Activated naive CD4-positive, alpha-beta T cell treated with anti-CD3 and anti-CD28 coated beads, Interleukin-2, amount 50 U/mL, for 72 hours (primary cell): ENCODE measurements at places on chromosomes 11 and 22. TPM values are rescaled to one million over a fixed set of nuclear protein-coding genes. Genes with fewer than 3 reads are reported as not detected.

- DNase-seq = no peak
Observed at GRCh38 chr22:29195964-29196666, 9.6 kb upstream of the EMID1 start.

GRCh38 chr11:8017894-8018483 is 30.9 kb downstream of the EIF3F start:
- DNase-seq = no peak

GRCh38 chr11:113906038-113906437 is 1.4 kb downstream of the HTR3B start:
- DNase-seq = no peak

DNA sequence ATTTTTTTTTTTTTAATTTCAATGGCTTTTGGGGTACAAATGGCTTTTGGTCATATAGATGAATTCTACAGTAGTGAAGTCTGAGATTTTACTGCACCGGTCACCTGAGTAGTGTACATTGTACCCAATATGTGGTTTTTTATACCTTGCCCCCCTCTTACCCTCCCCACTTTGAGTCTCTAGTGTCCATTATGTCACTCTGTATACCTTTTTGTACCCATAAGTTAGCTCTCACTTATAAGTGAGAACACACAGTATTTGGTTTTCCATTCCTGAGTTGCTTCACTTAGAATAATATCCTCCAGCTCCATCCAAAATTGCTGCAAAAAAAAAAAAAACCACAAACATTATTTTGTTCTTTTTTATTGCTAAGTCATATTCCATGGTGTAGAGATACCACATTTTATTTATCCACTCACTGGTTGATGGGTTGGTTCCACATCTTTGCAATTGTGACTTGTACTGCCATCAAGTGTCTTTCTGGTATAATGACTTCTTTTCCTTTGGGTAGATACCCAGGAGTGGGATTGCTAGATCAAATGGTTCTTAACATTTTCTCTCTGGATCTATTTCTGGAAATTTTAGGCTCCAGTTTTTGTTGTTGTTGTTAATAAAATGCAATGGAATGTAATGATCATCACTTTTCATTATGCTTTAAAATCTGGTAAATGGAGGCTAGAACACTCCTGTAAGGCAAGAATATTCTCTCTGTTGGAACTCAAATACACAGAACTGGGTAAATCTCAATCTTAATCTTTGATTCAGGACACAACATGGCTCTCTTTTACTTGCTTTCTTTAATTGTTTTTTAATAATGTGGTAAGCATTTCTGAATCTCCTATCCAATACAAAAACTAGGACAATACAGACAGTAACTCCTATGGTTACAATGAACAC is 10.3 kb downstream of the NEAT1 start:
- DNase-seq = no peak

- no peak for DNase-seq
Observed at GRCh38 chr11:80085563-80085962, 644.7 kb upstream of the TENM4 start.

GRCh38 chr11:19929655-19930054 is 217.0 kb downstream of the NAV2 start:
- no peak for DNase-seq

DNA sequence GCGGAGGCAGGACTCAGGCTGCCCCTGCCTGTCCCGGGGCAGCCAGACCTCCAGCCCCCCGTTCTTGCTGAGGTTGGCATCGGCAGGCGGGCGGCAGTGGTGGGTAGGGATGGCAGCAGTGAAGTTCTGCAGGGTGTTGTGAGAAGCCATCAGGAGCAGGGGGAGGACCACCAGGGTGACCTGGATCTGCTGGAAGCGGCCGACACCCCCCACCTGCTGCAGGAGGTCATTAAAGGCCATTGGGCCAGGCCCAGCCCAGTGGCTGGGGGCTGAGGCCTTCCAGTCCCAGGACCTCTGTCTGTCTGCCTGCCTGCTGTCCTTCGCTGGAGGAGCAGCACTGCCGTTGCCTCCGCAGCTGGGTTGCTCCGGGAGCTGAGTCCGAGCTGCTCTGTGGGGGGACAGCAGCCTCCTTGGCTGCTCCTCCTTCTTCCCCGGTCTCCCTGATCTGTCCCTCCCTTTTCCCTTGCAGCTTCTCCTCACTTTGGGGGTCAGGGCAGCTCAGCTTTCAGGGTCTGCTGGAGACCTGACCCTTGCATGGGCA is at the start of gene SLC22A6:
Gene SLC22A6, minus strand, starts transcription at position 517 of the 541 bp plus-strand sequence. Its CDS starts 277 bp downstream, at position 240.
- DNase-seq = no peak

- DNase-seq = no peak
Observed at GRCh38 chr11:27371489-27371888, 8.5 kb upstream of the CCDC34 start.

DNA sequence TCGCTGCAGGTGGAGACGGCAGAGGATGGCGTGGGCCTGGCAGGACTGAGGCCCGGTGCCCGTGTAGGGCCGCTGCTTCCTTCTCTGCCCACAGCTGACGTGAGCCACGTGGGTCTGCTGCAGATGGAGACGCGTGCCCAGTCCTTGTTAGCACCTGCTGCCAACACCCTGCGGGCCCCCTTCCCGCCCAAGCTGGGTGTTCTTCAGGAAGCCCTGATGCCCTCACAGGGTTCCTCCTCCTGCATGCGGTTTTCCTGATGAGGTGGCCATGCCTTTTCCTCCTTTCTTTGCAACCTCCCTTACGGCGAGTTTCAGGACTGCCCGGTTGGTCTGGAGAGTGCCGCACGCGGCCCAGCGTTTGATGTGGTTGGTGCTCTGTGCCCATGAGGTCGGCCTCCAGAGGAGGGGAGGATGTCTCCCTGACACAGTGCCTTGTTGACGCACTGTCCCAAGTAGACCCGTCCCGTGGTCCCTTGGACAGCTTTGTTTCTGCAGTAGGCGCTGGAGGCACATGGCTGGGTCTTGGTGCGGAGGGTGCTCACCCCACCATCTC is 44.7 kb downstream of the AP2A2 start:
- DNase-seq = no peak

DNA sequence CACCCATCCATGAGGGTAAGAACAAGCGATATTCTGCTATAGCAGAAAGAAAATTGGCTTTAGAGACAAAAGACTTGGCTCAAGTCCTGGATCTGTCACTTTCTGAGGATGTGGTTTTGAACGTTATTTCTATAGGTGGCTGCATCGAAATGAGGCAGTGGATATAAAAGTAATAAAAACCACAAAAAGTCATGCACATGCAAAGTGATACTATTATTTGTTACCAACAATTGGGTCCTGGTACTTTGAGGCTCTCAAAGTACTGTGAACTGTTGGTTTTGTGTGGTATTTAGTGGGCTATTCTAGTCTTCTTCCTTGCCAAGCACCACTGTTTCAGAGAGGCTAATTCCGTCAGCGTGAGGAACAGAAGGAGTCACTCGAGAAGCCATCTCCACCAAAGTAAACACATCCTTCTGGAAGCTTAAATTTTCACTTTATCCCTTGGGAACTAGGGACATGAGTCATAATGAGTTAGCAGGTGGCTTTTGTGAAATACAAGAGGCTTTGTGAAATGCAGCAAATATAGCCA is 13.1 kb downstream of the UBASH3B start:
- no peak for DNase-seq

- no peak for DNase-seq
Observed at GRCh38 chr22:37442537-37442936, 15.3 kb upstream of the ELFN2 start.

DNA sequence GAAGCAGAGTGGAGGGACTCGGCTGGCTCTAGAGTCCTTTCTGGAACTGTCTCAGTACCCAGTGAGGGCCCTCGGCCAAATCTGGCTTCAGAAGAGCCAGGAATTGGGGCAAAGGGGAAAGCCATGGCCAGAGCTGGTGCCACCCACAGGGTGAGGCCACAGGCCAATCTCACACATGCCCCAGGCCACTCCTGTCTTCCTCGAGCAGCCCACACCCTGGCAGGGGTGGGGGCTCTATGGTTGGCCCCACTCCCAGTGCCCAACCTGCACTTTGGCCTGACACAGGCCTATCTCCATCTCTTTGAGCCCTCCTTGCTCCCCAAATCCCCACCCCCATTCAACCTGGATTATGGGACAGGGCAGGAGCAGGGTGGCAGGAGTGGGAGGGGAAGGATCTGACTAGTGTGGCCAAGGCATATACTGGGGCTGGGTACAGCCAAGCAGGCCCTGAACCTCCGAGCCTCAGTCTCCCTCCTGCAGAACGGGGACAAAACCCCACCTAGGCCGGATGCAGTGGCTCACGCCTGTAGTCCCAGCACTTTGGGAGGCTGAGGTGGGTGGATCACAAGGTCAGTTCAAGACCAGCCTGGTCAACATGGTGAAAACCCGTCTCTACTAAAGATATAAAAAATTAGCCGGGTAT is 6.9 kb downstream of the TST start:
- no peak for DNase-seq

- no peak for DNase-seq
Observed at GRCh38 chr22:37462983-37463382, 23.2 kb downstream of the MFNG start.

GRCh38 chr22:45460288-45461109 is 42.2 kb upstream of the FBLN1 start:
- no peak for DNase-seq

GRCh38 chr11:133497477-133498140 is 34.7 kb downstream of the OPCML start:
- DNase-seq = no peak

GRCh38 chr22:36330655-36331305 is 57.0 kb downstream of the MYH9 start:
- no peak for DNase-seq

- no peak for DNase-seq
Observed at GRCh38 chr11:47106798-47107411, 69.8 kb downstream of the ARFGAP2 start.

GRCh38 chr11:108985945-108986279 is 321.0 kb downstream of the DDX10 start:
- no peak for DNase-seq

GRCh38 chr22:49158741-49159564 is 668.7 kb downstream of the BRD1 start:
- no peak for DNase-seq

DNA sequence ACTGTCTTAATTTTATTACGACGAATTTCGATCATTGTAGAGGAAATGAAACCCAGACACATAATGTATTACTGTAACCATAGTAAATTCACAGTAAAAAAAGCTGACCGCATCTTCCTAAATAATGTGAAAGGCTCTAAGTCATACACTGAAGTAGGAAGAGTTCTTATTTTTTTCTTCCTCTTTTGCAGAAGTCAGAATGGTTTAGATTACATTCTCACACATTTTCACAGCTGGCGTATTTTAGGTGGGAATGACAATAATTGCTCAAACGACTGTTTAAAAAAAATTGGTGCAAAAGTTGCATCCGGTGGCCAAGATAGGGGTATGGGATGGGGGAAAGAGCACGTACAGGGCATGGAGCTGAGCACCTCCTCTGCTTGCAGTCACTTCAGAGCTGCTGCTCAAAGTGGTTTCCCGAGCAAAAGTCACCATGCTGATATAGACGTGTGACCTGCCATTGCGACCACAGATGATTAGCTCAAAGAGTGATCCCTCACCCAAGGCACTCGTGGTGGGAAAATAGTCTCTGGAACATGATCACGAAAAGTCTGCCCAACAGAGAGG is 35.3 kb downstream of the MMP13 start:
- DNase-seq = no peak

Gene GAS2
- total RNA-seq = 2.0 TPM

Gene MUC5B
- not detected for total RNA-seq

Gene OR52I2
- not detected for total RNA-seq
